HT-29 (cell line): ENCODE measurements at places on chromosomes 1 and 21. TPM values are rescaled to one million over a fixed set of nuclear protein-coding genes. Genes with fewer than 3 reads are reported as not detected.

- no peak for DNase-seq
These were observed 178.3 kb upstream of the RAB4A start for GRCh38 chr1:229092377-229093237.

DNA sequence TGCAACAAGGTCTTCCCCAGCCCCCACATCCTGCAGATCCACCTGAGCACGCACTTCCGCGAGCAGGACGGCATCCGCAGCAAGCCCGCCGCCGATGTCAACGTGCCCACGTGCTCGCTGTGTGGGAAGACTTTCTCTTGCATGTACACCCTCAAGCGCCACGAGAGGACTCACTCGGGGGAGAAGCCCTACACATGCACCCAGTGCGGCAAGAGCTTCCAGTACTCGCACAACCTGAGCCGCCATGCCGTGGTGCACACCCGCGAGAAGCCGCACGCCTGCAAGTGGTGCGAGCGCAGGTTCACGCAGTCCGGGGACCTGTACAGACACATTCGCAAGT is 3.8 kb downstream of the ZBTB18 start:
- no peak for DNase-seq

DNA sequence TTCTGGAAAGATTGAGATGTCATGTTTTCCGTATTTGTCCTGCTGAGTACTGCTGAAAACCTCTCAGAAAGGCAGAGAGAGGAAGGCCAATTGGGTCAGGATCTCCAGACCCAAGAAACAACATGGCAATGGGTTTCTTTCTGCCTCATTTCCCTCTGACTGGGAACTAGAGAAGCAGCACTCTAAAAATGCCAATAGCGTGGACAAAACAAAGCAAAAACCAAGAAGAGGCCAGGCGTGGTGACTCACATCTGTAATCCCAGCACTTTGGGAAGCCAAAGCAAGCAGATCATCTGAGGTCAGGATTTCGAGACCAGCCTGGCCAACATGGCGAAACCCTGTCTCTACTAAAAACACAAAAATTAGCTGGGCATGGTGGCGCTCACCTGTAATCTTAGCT is 18.3 kb downstream of the TNFRSF9 start:
- DNase-seq, result no peak

DNA sequence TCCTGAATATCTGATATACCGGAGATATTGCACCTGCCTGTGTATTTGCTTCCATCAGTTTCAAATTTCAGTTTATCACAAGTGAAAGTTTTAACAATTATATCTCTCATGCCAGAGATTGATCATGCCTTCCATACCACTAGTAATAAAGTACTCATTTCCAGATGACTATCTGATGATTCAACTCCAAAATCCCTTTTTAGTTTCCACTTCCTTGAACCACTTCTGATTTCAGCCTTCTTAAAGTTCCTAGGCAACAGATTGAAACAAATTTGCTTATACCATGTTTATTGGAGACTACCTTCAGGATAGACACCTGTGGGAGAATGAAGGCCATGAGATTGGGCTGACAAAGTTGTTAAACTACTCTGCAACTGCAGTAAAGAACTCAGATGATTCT is 21.5 kb upstream of the COL11A1 start:
- DNase-seq, result no peak

DNA sequence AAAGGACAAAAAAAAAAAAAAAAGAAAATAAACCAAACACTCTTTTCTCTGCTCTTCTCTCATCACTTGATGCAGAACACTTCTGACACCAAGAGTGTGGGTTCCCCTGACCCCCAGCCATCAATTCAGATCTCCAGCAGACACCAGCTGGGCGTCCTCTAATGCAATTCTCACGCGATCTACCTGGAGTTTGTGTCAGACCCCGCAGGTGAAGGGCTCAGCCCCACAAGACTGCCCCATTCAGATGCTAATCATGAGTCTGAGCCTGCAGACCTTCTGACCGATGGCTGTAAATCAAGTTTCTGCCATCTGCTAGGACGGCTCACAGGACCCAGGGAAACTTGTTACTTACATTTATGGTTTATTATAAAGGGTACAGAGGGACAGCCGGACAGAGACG is 133.6 kb upstream of the C1orf174 start:
- DNase-seq, result no peak

DNA sequence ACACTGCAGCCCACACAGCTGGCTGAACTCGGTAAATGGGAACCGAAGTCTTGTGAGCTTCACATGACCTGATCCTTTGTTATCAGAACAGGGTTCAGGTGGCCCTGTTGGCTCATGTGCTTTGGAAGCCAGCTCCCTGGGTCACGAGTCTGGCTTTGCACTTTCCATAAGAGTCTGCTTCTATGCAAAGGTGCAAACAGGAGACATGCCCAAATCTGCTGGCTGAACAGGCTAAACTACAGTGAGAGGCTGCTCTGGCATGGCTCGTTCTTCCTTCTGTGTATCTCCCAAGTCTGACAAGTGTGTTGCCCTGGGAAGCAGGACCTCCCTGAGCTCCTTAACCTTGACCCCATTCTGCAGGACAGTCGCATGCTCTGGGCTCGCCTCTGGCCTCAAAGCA is 549.6 kb downstream of the KIF26B start:
- no peak for DNase-seq

- no peak for DNase-seq
These were observed 48.5 kb downstream of the WNT9A start for GRCh38 chr1:227899141-227899819.

DNA sequence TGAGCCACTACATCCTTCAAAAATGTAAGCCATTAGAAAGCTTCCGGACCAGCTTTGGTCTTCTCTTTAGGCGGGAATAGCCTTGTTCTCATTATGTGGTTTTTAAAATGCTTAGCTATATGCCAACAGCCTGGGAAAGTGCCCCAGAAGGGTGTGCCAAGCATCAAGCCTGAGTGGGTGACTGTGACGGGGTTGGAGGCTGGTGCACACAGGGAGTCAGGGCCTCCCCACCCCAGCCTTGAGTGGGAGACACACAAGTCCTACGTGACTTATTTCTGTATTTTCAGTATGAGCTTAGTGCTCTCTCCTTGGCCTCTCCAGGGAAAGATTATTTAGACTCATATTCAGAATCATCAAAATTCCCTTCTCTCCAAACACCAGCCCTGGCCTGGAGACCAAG is 9.8 kb downstream of the UBASH3A start:
- DNase-seq, result no peak

GRCh38 chr21:39630191-39630591 is 17.5 kb downstream of the B3GALT5 start:
- peak; percentile 51 for DNase-seq

- peak; percentile 98 for DNase-seq
These were observed 1.0 kb upstream of the S100A2 start for GRCh38 chr1:153566414-153567371.

GRCh38 chr1:51926171-51926812 is 47.8 kb upstream of the NRDC start:
- peak; percentile 28 for DNase-seq

DNA sequence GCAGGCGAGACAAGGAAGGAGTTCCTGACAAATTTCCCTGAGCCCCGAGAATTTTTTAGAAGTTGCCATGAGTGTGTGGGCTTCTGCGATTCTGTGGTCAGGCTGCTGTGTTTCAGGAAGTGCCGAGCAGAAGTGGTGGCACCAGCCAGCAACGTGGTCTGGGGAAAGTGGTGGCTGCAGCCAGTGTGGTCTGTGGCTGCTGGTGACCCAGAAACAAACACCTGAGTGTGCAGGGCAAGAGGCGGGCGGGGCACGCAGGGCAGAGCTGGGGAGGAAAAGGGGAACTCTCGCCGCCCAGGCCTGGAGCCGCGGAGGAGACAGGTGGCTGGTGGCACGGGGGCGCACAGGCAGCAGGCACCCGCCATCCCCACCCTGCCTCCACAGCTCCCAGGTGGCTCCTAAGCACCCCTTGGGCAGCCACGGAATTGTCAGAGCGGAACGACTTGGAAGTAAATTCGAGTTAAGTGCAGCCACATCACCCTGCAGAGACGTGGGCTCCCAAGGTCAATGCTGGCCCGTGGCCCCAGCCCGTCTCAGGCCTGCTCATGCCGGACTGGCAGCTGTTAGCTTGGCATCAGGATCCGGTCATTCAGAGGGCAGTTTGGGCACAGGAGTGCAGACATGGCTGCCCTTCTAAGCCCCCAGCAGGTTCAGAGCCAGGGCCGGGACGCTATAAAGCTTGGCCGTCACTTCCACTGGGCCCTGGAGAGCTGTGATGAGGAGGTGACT is 25.1 kb downstream of the PRDM16 start:
- no peak for DNase-seq

GRCh38 chr1:234235434-234235881 is 137.8 kb upstream of the COA6 start:
- no peak for DNase-seq

GRCh38 chr1:186492531-186493291 is 31.8 kb upstream of the PDC start:
- peak; percentile 75 for DNase-seq

- no peak for DNase-seq
These were observed 463.1 kb upstream of the NEGR1 start for GRCh38 chr1:72745413-72745812.

DNA sequence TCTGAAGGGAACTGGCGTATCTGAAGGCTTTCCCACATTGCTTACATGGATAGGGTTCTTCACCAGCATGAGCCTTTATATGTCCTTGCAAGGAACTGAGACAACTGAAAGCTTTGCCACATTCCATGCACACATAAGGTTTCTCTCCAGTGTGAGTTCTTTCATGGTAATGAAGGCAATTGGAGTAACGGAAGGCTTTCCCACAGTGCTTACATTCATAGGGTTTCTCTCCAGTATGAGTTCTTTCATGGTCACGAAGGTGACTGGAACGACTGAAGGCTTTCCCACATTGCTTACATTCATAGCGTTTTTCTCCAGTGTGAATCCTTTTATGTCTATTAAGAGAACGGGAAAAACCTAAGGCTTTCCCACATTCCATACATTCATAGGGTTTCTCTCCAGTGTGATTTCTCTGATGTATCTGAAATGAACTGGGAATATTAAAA is 15.0 kb downstream of the ZNF124 start:
- DNase-seq, result no peak

GRCh38 chr1:46413596-46413985 is 19.5 kb downstream of the FAAH start:
- peak; percentile 16 for DNase-seq

GRCh38 chr1:6357243-6357936 is 36.2 kb downstream of the ACOT7 start:
- DNase-seq, result peak; percentile 29

The SLAMF7 gene
- not detected in 2 replicates for total RNA-seq

The C1orf141 gene
- total RNA-seq, result not detected in 2 replicates

The TMEM82 gene
- total RNA-seq, result not detected in 2 replicates

The CHIA gene
- not detected in 2 replicates for total RNA-seq
